ENCODE measurements at places on chromosomes 3 and 15.

DNA sequence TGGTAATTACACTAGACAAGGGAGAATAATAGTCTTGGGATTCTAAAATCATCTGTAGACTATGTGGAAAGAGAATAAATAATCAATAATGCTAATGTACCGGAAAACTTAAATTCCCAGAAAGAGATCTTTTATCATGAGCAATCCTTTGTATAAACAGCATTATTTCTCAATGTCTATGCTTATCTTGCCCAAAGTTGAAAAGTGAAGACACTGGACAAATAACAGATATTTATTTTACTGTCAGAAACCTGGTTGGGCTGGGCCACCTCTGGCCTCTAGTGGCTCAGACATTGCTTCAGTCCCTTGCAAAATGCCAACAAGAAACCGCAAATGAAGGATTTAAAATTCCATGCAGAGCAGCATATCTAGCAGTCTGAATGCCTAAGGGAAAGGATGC is 409.9 kb downstream of the FHIT start:
- no peak for DNase-seq

GRCh38 chr15:60626669-60627068 is 147.7 kb upstream of the ICE2 start:
- no peak for DNase-seq

GRCh38 chr3:169619793-169620192 is 43.7 kb downstream of the MECOM start:
- DNase-seq = no peak

DNA sequence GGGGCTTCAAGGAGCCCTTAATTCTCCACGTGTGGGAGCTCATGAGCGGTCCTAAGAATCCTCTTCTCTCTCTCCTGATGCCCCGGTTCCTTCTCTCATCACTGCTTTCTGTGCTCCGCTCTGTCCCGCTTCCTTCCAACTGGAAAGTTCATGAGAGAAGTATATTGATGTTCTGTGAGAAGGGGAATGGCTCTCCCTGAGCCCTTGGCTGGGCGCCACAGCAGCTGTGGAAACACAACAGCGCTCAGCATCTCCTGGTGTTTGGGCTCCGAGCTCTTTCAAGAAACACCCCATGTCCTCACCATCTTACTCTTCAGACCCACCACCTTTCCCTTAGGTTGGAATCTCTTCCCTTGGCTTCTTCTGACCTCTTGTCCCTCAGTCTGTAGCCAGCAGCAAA is 161.7 kb downstream of the VGLL4 start:
- peak; percentile 22 for DNase-seq

- DNase-seq = no peak
These were observed 94.8 kb downstream of the ATP8B4 start for GRCh38 chr15:50024281-50024680.

Measured in hippocampal formation (tissue), 2 donors.